ENCODE measurements at places on chromosomes 4 and X. TPM values are rescaled to one million over a fixed set of nuclear protein-coding genes. Genes with fewer than 3 reads are reported as not detected.

DNA sequence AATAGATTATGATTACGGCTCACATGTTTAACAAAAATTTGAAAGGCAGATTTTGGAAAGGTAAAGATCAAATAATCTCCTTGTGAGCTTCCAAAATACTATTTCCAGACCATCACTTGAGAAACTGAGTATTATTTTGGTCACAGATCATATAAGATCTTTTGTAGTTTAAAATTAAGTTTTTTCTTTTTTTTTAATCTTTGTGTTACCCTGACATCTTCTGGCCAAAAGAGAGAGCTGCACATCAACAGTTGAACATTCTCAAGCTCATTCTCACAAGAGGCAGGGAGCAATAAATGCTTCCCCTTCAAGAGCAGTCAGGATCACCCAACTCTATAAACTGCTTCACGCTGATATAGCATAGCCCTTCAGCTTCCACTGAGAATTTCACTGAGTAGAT lies 15.9 kb downstream of the TMEM192 start:
- no peaks in the 10 kb centered on the region for H3K27me3 ChIP-seq
- no peak overlapping the region for H3K4me3 ChIP-seq
- no peaks in the 10 kb centered on the region for H3K36me3 ChIP-seq
- peak; percentile 49 for DNase-seq
- H3K4me1 ChIP-seq: no peaks in the 10 kb centered on the region
- H3K27ac ChIP-seq: no peak overlapping the region

DNA sequence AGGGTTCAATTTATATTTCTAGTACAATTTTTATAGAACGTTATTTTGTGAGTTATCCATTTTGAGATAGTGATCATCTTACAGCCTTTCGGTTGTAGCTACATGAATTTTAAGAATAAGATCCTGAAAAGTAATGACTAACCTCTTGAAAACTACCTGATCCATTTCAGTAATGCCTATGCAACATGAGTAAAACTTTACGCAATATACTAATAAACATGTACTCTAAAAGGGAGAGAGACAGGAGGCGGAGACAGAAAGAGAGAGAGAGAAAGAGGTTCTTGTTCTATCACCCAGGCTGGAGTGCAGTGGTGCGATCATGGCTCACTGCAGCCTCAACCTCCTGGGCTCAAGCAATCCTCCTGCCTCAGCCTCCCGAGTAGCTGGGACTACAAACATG lies 816.1 kb downstream of the CCSER1 start:
- H3K36me3 ChIP-seq: no peaks in the 10 kb centered on the region
- H3K27me3 ChIP-seq: no peaks in the 10 kb centered on the region
- no peak overlapping the region for H3K27ac ChIP-seq
- H3K4me1 ChIP-seq: no peaks in the 10 kb centered on the region

DNA sequence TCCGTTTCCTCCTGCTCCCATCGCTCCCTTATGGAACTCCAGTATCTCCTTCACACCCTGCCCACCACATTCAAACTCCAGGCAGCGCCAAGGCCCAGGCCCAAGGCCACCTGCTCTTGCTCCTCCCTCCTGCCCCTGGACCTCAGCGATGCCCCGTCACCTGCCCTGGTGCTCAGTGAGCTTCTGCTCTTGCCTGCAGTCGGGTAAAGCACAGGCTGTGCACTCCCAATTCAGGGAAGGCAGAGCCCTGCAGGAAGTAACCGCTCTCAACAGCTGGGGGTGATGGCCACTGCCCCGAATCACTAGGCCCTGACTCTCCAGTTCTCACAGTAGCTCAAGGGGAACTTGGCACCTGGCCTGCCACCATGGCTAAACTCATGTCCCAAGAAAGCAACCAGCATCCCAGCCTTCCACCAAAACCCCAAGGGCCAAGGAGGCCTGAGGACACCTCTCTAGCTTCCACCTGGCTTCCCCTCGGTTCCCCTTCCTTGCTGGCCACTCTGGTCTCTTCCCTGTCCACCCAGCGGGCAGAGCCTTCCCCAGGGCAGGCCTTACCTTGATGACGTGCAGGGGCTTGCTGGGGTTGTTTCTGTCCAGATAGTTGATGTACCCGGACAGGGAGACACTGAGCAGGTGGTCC lies 29.3 kb downstream of the WDR1 start:
- no peaks in the 10 kb centered on the region for H3K4me1 ChIP-seq
- H3K27me3 ChIP-seq: no peaks in the 10 kb centered on the region
- H3K4me3 ChIP-seq: no peak overlapping the region
- H3K27ac ChIP-seq: no peak overlapping the region
- DNase-seq: no peak

DNA sequence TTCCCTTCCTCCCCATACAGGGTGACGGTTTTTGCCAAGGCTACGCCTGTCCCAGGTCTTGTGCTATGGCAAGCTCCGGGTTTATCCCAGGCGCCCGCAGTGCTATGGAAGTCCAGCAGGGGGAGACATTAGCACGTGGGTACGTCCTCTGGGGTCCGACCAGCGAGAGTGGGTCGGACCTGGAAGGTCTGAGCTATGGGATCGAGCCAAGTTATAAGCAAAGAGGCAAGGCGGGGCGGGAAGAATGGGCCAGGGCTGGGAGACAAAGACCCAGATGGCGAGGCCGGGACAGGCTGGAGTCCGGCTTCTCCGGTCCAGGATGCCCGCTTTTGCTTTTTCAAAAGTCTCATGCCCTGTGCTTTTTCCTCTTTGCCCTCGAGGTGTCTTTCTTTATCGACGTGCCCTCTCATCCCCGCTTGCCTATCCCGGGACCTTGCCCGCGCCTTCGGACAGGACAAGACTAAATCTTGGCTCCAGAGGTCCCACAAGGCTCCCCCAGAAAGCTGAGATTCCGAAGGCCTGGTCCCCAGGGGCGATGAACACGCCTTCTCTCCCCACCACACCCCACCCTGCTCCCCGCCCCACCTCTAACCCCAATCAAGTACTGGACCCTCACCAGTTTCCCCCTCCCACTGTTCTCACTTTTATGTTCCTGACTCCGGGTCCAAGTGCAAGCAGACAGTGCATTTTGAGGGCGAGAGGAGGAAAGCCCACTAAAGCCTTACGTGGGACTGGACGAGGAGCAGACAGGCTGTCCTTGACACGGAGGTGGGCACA lies 785 bp upstream of the EFNB1 start:
- H3K36me3 ChIP-seq: no peaks in the 10 kb centered on the region
- H3K4me1 ChIP-seq: no peaks in the 10 kb centered on the region
- H3K27ac ChIP-seq: no peak overlapping the region
- H3K27me3 ChIP-seq: no peaks in the 10 kb centered on the region

DNA sequence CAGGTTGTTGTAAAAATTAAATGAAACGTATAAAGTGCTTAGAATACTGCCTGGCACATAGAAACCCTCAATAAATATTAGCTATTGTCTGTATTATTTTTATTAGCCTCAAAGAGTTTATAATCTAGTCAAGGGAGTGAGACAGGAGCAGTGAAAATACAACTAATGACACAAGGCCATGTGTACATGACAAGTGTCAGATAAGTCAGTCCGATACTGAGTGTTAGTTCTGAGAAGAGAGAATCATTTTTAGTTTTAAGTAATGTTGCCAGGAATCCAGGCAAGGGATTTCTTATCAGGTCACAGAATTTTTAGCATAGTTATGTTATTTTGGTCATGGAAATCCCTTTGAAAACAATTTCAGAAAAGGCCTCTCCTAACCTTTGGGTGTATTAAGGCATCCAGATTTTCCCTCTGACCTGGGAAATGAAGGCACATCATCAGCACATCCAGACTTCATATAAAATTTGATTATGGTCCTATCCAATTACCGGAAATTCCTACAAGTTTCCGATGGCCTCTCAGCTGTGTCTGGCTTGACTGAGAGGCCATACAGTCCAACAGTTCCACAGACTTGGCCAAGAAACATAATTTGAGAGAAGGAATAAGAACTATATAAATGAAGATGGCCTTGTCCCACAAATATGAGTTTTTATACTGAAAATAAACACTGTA lies 35.7 kb downstream of the PPARGC1A start:
- DNase-seq: no peak
- H3K27me3 ChIP-seq: no peaks in the 10 kb centered on the region
- H3K4me3 ChIP-seq: no peak overlapping the region

DNA sequence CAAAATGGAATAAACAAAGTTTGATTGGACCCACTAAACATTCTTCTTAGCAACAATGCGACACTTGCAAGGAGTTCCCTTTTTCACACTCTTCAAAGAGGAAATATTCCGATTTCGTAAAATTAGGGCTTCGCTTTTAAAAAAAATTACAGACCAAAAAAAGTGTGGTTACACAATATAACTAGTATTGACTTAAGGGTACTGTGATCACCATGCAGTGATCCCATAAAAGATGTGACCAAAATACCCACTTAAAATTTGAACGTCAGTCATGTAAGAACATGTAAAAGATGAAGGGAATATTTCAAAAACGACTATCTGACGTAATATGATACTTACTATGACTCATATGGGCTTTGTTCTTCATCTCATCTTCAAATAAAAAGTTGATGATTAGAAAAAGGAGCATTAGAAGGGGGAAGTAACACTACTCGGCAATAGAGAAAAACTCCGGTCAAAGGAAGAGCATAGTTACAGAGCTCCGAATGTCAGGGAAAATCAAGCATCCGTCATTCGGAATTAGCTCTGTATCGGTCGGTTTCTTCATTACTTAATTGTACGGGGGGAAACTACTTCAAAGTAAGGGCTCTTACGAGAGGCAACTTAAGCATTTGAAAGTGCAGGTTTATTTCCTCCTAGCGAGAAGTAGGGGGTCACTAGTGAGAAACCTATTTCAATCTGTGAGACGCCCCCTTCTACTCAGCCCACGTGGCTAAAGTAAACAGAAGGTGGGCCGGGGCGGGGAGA lies 1.3 kb upstream of the TET2 start:
- H3K36me3 ChIP-seq: no peaks in the 10 kb centered on the region
- peak overlapping the region; percentile 97 for H3K4me3 ChIP-seq
- no peaks in the 10 kb centered on the region for H3K27me3 ChIP-seq
- no peak overlapping the region for H3K27ac ChIP-seq
- H3K4me1 ChIP-seq: no peaks in the 10 kb centered on the region

GRCh38 chrX:147884958-147885357 lies 26.8 kb upstream of the FMR1 start:
- H3K27me3 ChIP-seq: no peaks in the 10 kb centered on the region
- no peak overlapping the region for H3K4me3 ChIP-seq
- H3K4me1 ChIP-seq: no peaks in the 10 kb centered on the region

- no peak overlapping the region for H3K27ac ChIP-seq
- H3K27me3 ChIP-seq: no peaks in the 10 kb centered on the region
- DNase-seq: no peak
- no peaks in the 10 kb centered on the region for H3K4me1 ChIP-seq
- no peaks in the 10 kb centered on the region for H3K36me3 ChIP-seq
- no peak overlapping the region for H3K4me3 ChIP-seq
Observed at GRCh38 chr4:164571593-164572390, 182.1 kb upstream of the SMIM31 start.

GRCh38 chrX:38357747-38358673 lies 5.6 kb downstream of the OTC start:
- no peaks in the 10 kb centered on the region for H3K4me1 ChIP-seq
- DNase-seq: no peak
- H3K36me3 ChIP-seq: no peaks in the 10 kb centered on the region
- no peak overlapping the region for H3K4me3 ChIP-seq

DNA sequence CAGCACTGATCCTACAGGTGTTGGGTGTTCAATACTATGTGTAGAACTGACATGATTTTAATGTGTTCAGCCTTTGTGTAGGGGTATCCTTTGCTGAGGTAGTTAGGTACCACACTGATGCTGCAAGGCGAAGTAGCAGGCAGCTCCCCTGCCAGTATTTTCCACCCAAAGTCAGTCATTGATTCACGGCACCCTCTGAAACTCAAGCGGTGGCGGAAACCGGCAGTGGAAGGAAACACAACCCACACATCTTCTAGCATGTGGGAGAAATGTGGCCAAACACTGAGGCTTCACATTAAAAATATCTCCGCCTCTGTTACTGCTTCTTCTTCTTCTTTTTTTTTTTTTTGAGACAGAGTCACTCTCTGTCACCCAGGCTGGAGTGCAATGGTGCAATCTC lies 126.3 kb downstream of the AASDH start:
- H3K36me3 ChIP-seq: no peaks in the 10 kb centered on the region
- H3K27ac ChIP-seq: no peak overlapping the region
- no peaks in the 10 kb centered on the region for H3K27me3 ChIP-seq
- H3K4me1 ChIP-seq: no peaks in the 10 kb centered on the region
- H3K4me3 ChIP-seq: no peak overlapping the region

- no peaks in the 10 kb centered on the region for H3K36me3 ChIP-seq
- H3K4me3 ChIP-seq: no peak overlapping the region
Observed at GRCh38 chr4:38455092-38455862, 208.7 kb upstream of the KLF3 start.

GRCh38 chr4:47737326-47737725 lies 100.5 kb downstream of the CORIN start:
- H3K27ac ChIP-seq: no peak overlapping the region
- H3K36me3 ChIP-seq: no peaks in the 10 kb centered on the region
- DNase-seq: no peak
- H3K27me3 ChIP-seq: no peaks in the 10 kb centered on the region
- no peaks in the 10 kb centered on the region for H3K4me1 ChIP-seq
- no peak overlapping the region for H3K4me3 ChIP-seq

- peak; percentile 61 for DNase-seq
- H3K4me1 ChIP-seq: peaks cover 8% of the 10 kb centered on the region
- no peaks in the 10 kb centered on the region for H3K36me3 ChIP-seq
- no peak overlapping the region for H3K27ac ChIP-seq
- H3K4me3 ChIP-seq: no peak overlapping the region
- no peaks in the 10 kb centered on the region for H3K27me3 ChIP-seq
Observed at GRCh38 chr4:123706973-123707372, 310.4 kb downstream of the SPRY1 start.

- no peak overlapping the region for H3K27ac ChIP-seq
- H3K4me3 ChIP-seq: no peak overlapping the region
- H3K4me1 ChIP-seq: no peaks in the 10 kb centered on the region
- H3K36me3 ChIP-seq: no peaks in the 10 kb centered on the region
Observed at GRCh38 chrX:113747274-113747973, 836.5 kb upstream of the HTR2C start.

- H3K27me3 ChIP-seq: no peaks in the 10 kb centered on the region
- H3K4me3 ChIP-seq: no peak overlapping the region
- no peaks in the 10 kb centered on the region for H3K36me3 ChIP-seq
- no peak for DNase-seq
Observed at GRCh38 chrX:26511589-26512363, 295.8 kb downstream of the MAGEB5 start.

DNA sequence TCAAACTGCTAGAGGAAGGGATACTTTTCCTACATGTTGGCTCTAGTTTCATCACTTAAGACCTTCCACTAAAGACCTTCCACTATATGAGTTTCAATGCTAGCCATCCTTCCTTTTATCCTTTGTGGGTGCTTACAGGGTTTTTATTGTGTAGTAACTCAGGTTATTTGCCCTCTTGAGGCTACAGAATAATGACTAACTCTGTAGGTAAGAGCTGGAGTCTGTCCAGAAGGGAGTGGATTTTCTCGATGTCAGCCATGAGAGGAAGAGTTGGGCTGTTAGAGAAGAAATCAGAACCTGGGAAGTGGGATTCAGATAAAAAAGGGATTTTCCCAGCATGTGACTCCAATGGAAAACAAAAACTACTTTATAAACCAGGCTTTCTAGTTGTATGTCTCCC lies 27.5 kb upstream of the HERC5 start:
- no peaks in the 10 kb centered on the region for H3K4me1 ChIP-seq
- H3K4me3 ChIP-seq: no peak overlapping the region
- H3K36me3 ChIP-seq: no peaks in the 10 kb centered on the region
- H3K27ac ChIP-seq: no peak overlapping the region
- no peaks in the 10 kb centered on the region for H3K27me3 ChIP-seq

Gene HOPX
- 3.3 TPM for total RNA-seq

Gene IQCM
- under 0.01 TPM for total RNA-seq

Gene ARMCX5
- 12.8 TPM for total RNA-seq

Gene UCHL1
- total RNA-seq: 397 TPM

Gene PAGE1
- not detected for total RNA-seq

Data from fibroblast of lung (primary cell).